ENCODE measurements at places on chromosomes 11 and 22.

GRCh38 chr11:36132940-36133339 lies 156.3 kb downstream of the COMMD9 start:
- DNase-seq, result no peak

DNA sequence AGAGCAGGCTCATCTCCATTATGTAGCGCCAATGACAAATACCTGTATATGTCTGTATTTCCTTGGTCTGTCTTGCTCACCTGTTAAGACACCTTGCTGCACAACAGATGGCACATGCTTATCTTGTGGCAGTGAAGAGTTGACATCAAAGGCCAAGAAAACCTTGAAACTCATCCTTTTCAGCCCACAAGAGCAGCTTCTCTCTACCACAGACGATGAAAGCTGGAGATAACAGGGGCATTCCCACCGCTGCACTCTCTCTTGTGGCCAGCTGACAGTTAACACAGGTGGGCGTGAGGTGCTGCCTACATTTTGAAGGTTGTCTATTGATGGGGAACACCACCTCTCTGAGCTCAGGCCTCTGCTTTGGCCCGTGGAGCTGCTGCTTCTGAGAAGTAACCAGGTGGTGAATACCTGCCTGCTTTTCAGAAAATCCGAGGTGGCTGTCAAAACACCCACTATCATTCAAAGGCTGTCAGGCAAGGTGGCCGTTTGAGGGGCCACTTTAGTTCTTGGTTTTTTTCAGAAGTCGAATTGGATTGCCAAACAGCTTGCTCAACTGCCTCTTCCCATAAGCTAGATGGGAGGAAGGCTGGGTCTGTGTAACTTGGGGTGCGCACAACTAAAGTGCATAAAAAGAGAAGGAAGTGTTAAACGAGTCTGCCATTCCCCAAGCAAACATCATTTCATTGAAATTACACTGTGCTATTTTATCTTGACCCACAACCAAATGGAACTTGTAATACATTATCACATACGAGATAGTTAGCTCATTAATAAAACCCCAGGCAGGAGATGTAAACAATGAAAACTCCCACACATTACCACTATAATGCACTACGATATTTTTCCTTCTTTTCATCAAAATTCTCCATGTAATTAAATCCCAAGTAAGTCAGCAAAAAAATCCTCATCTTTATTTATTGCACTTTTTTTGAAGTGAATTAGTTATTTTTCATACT lies 87.1 kb upstream of the RAG2 start:
- no peak for DNase-seq

- no peak for DNase-seq
Observed at GRCh38 chr11:31131760-31132159, 237.8 kb downstream of the DCDC1 start.

DNA sequence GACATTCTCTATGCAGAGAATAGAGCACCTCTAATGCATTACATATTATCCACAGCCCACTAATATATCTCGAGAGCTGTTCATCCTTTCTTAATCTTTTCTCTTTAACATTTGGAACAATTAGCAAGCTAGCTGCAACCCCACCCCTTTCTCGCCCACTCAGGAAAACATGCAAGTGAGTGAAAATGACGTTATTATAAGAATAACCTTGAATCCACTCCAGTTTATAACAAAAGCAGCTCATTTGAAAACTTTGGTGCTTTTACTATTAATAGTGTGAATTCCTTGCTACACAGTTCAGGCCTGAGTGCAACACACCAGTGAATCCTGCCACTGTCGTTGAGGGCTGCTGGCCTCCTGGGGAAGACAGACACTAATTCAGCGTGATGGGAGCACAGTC lies 63.3 kb upstream of the BMAL1 start:
- DNase-seq, result no peak

- DNase-seq, result no peak
Observed at GRCh38 chr22:17217179-17217578, 2.1 kb downstream of the ADA2 start.

DNA sequence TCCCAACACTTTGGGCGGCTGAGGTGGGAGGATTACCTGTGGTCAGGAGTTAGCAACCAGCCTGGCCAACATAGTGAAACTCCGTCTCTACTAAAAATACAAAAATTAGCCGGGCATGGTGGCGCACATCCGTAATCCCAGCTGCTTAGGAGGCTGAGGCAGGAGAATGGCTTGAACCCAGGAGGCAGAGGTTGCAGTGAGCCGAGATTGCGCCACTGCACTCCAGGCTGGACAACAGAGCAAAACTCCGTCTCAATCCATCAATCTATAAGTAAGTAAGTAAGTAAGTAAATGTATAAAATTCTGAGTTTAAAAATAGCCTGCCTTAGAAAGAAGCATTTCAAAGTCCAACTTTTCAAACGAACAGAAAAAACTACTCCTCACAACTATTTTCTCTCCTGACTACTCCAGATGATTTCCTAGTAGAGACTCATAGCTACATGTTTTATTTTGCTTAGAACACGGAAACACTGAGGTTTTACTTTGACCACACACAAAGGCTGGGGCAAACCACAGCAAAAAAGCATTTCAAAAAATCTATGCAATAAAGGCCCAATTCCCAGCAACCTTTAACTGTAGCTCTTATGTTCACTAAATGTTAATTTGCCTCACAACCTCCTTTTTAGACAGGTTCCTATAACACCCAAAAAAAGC lies 16.3 kb downstream of the SPTY2D1 start:
- DNase-seq, result no peak

GRCh38 chr22:36948273-36949225 lies 35.1 kb downstream of the CSF2RB start:
- no peak for DNase-seq

DNA sequence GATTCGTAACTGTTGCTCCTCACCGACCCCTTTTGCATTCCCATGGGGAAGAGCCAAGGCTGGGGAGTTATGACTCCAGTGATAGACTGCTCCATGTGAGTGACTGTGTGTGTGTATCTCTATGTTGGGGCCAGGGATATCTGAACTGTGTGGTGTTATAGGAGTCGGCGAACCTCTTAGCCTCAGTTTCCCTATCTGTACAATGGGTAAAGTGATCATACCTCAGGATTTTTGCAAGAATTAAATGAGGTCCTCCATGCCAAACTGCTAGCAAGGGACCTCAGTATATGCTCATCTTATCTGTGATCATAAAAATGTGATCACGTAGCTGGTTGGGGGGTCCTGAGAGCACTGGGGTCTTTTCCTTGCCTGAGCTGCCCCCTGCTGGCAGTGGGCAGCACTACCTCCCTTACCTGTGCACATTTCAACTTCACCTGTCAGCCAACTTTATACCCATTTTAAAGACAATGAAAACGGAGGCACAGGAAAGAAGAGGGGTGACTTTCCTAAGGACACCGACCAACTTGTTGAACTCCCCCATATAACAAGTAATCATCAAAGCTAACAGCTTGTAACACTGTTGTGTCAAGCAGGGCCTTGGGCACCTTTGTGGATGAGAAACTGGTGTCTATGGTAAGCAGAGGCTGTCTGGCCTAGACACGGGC lies 1.4 kb upstream of the DPP3 start:
- DNase-seq, result no peak

DNA sequence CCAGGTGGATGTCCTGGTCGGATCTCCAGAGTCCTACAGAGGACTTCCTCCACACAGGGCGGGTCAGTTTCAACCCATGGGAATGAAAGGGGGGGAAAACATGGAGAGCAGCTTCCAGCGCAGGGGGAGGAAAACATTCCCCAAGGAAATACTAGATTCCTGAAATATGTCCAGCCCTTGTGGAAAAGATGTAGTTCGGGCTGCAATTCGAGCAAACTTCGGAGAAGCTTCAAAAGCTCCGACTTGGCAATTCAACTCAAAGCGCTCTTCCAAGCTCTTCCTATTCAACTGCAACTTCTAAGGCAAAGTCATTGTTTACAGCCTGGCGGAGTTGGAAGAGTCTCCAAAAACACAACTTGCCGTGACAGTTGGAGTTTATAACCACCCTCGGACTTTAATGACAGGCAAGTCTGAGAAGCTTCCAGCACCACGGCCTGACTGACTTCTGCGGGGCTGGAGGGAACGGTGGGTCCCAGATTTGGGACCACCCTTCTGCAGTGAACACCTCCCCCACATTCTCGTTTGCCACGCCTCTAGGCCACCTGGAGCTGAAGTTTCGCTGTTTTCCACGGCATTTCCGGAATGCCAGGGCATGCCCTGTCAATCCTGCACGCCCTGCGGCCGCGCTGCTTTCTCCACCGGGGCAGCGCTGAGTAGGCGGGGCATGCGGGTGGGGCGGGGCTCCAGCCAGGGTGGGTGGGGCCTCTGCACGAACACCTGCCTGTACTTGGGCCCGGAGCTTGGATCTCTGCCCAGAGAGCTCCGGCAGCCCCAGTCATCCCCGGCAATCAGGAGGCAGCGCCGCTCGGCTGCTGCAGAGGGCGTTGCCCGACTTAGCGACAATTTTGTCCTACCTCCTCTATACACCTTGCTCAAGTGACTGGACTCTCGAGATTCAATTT lies 49.0 kb upstream of the BIRC3 start:
- DNase-seq, result peak; percentile 94

- DNase-seq, result no peak
Observed at GRCh38 chr22:24331468-24332440, 61.1 kb downstream of the SPECC1L start.

GRCh38 chr11:61873588-61874376 lies 17.6 kb downstream of the FADS3 start:
- no peak for DNase-seq

DNA sequence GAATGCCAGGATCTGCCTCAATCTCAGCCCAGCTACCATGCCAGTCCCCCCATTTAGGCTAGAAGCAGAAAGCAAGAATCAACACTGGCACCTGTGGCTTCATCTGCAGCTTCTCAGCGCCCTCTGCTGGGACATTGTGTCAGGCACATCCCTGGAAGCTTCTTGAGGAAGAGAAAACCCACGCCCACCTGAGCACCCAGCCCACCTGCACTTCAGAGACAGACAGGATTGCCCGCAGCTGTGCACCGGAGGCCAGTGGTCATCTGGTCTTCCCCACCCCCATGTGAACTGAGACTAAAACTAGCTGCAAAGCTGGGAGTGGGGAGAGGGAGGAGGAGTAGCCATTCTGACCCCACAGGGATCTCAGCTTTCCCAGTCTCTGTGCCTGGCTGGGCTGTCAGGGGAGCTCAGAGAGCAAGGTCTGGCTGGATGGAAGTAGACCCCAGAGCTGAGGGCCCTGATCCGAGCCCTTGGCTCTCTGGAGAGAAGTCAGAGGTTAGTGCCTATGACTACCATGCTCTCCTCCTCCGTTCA lies 66.8 kb downstream of the FEZ1 start:
- DNase-seq, result no peak

DNA sequence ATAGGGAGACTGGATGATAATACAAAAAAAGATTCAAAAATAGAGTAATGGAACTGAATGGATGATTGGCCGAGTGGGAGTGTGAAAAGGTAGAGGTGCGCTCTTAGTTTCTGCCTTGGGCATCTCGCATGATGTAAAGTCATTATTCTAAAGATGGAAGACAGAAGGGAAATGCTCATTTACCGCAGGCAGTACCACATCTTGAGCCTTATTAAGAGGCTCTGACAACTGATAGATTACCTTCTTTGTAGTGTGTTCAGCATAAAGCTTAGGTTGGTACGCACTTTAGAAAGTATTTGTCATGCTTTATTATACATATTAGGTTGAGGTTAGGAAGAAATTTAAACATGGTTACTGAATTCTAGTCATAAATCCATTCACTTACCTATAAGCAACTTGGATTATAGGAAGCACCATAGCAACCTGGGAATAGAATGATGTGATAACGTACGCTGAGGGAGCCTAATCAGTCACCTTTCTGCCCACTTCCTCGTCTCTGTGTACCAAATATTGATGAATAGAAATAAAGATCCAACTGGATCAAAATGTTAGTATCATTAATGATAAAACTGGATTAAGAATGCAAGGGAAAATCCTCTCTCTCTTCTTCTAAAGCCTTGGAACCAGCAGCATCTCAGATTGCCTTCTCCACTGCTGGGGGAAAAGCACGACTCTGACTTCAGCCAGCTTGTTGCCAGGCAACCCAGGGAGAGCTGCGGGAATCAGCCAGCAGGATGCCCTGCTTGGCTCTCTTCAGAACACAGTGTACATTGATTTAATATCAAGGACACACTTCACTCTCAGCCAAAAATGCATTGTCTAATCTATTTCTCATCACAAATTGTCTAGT lies 29.0 kb upstream of the VWA5A start:
- no peak for DNase-seq

DNA sequence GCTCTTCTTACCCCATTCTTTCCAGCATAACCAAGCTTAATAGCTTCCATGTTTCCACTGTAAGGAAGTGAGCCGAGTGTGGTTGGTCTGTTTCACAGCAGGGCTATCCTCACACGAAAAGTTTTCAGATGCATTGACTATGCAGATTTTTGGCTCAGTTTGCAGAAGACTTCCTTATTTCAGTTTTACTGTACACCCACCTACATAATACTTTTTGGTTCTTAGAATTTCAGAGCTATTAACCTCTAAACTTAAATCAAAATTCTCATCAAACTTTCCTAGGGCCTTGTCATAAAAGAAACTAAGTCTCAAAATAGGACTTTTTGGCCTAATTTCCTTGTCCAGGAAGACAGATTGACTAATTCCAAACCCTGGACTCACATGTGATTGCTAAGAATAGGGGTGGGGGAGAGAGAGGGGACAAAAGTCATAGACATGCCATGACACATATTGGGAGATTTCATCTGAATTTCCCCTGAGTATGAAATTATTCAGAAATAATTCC lies 7.3 kb upstream of the EHF start:
- DNase-seq, result no peak

GRCh38 chr11:46951864-46952263 lies 15.3 kb downstream of the CSTPP1 start:
- DNase-seq, result no peak

GRCh38 chr11:2277933-2278523 lies 7.6 kb upstream of the ASCL2 start:
- peak; percentile 7 for DNase-seq

- no peak for DNase-seq
Observed at GRCh38 chr11:47879259-47880158, 31.4 kb upstream of the NUP160 start.

DNA sequence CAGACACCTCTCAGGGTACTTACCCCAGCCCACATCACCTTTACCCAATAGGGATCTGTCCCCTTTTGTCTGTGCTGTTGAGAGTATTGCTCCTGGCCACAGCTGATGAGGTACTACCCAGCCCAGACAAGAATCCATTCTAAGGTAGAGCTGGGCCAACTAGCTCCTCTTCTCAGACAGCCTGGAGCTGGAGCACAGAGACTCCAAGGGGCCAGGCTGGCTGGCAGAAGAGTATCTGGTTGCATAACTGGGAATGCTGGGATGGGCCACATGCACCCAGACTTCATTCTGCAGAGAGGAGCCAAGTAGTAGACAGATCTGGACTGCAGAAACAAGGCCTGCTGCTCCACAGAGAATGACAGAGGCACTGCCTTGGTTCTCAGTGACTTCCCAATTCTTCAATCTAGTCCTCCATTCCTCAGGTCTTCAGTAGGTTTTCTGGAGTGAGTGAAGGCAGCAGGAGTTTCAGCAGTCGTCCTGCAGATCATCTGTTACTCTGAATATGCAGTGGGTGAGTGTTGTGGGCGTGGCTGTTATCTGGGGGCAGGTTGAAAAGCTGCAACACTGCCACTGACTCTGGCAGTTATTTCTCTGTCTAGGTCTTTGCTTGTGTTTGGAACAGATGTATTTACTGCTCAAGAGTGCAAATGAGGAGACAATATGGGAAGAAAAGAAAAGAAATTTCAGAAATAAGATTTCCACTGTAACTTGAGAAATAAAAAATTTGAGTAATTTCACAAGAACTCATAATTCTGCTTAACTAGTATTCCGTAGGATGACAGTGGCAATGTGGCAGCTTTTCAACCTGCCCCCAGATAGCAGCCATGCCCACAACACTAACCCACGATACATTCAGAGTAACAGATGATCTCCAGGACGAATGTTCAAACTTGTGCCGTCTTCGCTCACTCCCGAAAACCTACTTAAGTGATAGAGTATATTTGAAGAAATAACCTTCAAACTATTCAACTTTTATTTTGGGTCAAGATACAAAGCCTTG lies 34.9 kb downstream of the MAPK1 start:
- DNase-seq, result no peak
